ENCODE measurements at places on chromosomes 4 and X.

- no peak for DNase-seq
Observed at GRCh38 chr4:134202166-134202956, 772 bp upstream of the PABPC4L start.

- DNase-seq = no peak
Observed at GRCh38 chr4:32189788-32190187, 1469.6 kb downstream of the PCDH7 start.

DNA sequence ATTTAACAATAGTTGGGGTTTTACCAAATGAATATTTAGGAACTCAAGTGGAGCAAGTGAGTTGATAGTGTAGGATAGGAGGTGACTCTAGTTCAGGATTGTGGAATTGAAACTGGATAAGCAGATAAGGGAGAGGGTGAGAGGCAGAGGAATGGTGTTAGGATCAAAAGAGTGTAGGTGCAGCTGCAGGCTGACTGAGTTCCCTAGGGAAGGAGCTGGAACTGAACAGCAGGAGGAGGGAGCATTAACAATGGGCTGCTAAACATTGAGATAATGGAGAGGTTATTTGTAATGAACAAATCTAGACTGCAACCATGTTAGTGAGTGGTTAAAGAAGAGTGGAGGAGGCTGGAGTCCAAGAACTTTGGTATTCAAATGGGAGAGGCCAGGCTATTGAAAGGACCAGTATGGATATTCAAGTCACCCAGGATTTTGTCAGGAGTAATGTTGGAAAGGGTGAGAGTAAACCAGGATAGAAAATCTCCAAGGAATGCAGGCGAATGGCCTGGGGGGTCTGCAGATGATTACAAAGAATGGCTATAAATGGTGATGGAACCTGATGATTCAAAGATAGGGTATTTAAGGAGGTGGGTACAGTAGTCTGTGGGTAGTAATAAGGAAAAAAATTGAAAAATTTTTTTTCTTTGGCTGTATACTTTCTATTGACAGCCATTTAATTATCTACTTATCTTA is 497.1 kb upstream of the TENM3 start:
- DNase-seq = no peak

DNA sequence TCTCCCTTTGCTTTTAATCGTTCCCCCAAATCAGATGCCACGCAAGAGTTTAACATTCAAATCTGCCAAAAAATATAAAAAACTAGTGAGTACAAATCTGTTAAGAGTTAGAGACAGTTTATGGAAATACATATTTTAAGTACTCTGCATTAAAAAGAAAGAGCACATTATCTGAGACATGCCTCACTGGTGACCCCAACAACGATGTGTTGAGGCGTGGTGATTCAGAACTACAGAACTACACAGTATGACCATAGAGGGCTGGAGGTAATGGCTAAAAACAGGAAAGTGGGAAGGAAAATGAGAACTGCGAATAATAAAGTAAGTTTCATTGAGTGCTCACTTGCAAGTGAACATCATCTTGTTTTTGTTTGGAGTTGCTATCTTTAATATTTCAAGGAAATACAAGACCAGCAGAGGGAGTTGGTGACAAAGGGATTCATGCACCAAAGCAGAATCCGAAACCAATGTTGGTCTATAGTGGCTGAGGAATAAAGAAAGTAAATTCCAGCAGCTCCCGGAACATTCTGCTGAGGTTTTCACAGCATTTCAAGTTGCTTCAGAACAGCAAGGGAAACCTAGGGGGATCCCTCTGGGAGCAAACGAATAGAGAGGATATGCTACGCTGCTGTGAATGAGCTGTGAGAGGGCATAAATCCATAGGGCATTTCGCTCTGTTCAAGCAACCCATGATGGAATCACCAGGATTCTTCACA is 92.2 kb downstream of the DCHS2 start:
- no peak for DNase-seq

DNA sequence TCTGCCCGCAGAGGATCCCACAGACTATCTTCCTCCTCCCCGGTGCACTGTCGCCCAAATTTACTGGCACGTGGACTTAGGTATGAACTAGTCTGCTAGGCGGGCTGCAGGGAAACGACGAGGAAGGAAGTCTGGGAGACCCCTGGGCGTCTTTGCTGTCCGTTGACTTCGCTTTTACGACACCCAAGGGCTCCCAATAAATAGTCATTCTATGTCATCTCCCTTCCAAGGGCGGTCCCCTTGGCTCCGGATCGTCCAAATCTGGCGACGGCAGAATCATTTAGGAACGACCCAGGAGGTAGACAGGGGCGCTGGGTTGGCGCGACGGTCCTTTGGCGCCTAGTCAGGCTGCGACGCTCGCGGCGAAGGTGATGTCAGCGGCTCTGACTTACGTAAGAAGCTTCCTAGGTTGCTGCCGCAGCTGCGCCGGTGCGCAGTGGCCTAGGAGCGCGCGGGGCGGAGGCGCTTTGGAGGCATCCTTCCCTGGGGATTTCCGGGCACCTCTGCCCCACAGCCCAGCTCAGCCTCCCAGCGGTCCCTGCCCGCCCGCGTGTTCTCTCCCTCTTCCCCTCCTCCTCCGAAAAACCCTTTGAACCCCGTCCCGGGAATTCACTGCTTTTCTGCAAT is 2.2 kb downstream of the NHS start:
- peak; percentile 41 for DNase-seq

- DNase-seq = peak; percentile 22
Observed at GRCh38 chrX:56802428-56802827, 73.4 kb downstream of the NBDY start.

DNA sequence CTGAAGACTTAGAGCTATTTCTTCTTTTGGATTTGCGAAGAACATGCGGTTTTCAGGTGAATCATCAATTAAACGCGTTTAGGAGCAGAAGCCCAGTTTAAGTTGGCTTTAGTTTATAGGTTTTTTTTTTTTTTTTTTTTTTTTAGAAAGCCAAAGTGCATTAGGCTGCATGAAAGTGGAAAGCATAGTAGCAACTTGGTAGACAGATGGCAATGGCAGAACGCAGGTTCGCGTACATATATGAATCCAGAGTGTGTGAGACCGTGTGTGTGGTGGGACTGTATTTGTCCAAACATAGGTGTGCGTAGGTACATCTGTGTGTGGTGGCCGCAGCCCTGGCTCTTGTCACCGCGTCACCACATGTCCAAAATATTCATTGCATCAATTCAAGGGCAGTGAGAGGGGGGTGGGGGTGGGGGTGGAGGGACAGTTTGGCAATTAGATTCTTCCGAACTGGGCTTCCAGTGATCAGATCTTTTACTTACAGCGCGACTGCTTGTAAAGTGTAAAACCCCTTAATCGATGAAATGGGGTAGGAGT is 901 bp downstream of the JADE1 start:
- peak; percentile 55 for DNase-seq

GRCh38 chrX:70878902-70879301 is 29.6 kb downstream of the TEX11 start:
- no peak for DNase-seq

DNA sequence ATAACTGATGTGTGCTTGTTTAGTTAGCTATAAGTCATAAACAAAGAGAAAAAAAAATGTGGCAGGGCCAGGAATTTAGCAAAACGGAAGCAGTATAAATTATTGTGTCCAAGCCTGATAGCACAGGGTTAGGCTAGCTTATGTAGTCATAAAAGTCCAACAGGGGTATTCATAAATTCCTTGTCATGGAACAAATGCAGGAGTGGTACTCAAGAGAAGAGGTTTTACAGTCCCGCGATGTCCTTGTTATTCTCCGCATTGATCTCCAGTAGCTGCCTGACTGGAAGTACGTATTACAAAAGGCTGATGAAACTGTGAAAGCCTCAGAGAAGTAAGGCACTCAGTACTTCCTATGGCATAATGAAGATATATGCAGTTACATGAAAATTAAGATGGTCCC is 336.9 kb upstream of the TRAM1L1 start:
- no peak for DNase-seq

DNA sequence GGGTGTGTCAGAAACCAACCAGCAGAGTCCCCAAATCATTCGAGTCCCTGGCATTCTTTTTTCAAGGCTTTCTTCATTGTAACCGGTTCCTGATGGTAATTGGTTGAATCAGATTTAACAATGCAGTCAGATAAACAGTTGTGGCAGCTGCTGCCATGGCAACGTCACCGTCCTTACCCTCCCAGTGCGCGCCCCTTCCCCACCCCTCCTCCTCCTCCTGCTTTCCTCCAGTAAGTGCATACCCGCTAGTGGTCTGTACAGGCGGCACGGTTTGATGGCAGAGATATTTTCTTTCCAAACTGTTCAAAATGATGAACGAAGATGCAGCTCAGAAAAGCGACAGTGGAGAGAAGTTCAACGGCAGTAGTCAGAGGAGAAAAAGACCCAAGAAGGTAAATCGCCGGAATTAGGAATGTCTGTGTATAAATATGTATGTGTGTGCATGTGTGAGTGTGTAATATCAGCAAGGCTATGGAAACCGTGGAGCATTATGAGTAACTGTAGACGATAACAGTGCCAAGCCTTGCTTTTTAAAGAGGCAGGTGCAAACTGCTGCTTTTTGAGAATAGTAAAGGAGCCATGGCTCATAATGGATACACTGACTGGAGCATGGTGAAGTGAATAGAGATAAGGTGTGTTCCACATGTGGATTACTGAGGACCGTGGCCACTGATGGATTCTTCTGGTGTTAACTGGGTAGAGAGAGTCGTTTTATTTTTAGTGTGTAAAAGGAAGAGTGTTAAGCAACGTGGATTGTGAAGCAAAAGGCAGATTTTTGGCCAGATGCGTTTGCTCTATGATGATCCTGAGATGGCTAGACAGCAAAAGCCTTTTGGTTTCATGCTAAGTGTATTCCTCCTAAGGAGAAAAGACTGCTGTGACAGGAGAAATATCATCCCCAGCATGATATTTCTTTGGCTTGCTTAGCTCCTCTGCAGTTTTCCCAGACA is at the start of gene ANK2:
ANK2 (plus strand) TSS at position 233 of the 950 bp plus-strand sequence; CDS start at position 309, 76 bp downstream.
- no peak for DNase-seq

- DNase-seq = no peak
Observed at GRCh38 chr4:39616651-39617050, 22.0 kb downstream of the SMIM14 start.

DNA sequence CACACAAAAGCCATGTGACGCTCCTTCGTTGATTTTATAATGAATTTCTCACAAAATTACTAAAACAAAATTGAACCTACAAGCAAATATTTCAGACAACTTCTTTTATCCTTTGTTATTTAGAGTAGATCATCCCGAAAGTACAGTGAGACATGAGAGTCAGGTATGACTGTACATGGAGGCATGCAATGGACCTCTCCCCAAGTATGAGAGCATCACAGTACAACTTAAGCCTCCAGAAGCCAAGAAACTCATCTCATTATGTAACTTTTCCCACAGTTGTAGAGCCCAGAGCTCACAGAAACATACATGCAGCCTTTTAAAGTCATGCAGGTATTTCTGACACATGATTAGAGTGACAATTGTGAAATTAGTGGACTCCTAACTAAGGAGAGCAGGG is 167.7 kb downstream of the PAPSS1 start:
- DNase-seq = no peak

DNA sequence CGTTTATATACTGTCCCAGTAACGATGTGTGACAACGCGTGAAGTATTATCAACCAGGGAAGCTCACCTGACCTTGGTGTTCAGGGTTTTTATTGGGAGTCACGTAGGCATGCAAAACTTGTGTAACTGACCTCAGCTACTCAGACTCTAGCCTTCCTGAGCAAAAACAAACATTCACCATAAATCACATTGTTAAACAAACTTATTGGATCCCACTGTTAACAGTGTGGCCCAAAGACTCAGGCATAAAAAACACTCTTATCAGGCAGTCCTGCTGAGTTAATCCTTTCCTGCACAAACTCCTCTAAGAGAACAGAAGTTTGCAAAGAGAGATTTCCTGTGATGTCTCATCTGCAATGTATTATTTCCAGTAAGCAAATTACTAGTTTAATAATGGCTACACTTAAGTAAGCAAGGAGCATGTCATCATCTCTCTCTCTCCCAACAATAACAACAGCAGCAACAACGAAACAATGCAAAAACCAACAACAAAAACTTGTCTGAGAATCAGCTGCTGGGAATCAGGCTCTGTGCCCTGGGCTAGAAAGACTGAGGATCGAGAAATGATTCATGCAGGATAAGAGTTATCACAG is 12.0 kb downstream of the GAGE1 start:
- no peak for DNase-seq

Measured in activated T-cell treated with anti-CD3 and anti-CD28 coated beads, Interleukin-2, amount 50 U/mL, for 48 hours (primary cell).